Stimulated activated CD4-positive, alpha-beta T cell treated with anti-CD3 and anti-CD28 coated beads, Interleukin-1b, Interleukin-23, amount 100 ng/mL, for 1 hour (primary cell): ENCODE measurements at places on chromosomes 4 and X.

DNA sequence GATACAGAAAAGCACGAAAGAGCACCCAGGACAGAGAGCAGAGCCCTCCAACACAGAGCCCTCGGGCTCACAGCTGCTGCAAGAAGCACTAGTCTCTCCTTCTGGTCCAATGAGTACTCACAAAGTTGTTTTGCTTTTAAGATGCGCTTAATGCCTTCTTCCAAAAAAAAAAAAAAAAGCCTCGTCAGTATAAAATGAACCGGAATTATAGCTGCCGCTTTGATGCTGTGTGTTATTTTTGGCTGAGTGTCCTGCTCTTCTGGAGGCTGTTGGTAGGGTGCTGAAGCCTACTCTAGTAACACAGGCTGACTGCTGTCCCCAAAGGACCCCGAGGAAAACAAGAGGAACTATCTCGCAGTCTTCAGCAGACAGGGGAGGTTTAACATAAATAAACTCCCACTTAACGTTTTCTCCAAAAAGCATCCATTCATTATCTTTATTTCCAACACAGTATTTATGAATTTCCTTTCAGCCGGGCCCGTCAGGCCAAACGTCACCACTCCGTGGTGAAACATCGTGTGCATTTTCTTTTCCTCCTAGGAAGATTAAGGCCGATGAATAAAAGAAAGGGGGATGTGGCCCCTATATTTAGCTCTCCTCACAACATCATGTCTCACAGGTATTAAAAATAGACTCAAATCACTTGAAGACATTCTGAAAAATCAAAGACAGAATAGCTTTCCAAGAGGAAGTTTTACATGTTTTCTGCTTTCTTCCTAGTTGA is 213.7 kb upstream of the PPARGC1A start:
- no peak for DNase-seq

- DNase-seq = no peak
These were observed 1299.9 kb downstream of the C4orf33 start for GRCh38 chr4:130395871-130396270.

DNA sequence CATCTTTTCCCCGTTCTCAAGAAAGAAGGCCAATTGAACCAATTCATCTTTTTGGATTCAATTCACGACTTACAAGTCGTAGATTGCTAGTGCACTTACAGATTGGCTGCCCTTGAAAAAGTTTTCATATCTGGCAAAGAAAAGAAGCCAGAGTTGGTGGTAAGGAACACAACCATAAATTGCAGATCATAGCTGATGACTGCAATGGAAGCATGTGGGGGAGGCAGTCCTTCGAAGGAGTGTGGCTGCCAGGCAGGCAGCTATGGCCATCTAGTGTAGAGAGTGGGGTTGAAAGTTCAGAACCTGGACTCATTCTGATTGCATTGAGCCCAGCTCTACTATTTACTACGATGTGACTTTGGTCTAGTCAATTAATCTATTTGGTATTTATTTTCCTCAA is 4.5 kb downstream of the GPM6A start:
- DNase-seq = no peak

DNA sequence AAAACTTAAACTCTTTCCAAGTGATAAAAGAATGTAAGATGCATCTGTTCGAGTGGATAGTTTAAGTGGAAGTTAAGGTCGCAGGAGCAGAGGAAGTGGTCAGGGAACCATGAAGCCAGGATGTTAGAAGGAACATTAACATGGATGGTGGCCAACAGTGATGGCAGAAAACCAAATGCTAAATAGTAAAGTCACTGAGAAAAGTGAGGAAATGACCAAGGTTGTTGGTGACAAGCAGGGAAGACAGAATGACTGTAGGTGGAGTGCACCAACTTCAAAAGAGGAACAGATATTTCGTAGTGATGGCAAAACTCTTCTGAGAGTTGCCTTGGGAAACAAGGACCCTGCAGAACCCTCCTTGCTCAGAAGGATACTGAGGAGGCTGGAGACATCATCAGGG is 226.2 kb downstream of the PALLD start:
- no peak for DNase-seq

GRCh38 chrX:15973299-15973698 is 118.7 kb upstream of the AP1S2 start:
- no peak for DNase-seq

DNA sequence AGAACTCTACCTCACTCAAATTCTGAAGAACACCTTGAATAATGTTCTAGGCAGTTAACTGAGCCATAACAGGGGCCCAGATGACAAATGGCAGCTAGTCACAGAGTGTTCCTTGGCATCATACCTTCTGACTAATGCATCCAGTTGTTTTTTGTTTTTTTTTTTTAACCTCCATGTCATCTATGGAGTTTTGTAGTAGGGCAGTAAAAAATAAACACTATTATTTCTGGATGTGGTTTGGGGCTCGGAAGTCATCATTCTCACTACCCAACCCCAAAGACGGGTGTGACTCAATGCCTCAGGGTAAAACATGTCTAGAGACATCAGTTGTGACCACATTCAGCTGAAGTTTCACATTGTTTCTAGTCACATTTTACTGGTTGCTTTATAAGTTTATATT is 31.2 kb upstream of the MCF2 start:
- DNase-seq = no peak
